ENCODE measurements at places on chromosomes 6 and 20. TPM values are rescaled to one million over a fixed set of nuclear protein-coding genes. Genes with fewer than 3 reads are reported as not detected.

- DNase-seq, result no peak
Measured at GRCh38 chr6:10276106-10276505, 138.8 kb downstream of the TFAP2A start.

DNA sequence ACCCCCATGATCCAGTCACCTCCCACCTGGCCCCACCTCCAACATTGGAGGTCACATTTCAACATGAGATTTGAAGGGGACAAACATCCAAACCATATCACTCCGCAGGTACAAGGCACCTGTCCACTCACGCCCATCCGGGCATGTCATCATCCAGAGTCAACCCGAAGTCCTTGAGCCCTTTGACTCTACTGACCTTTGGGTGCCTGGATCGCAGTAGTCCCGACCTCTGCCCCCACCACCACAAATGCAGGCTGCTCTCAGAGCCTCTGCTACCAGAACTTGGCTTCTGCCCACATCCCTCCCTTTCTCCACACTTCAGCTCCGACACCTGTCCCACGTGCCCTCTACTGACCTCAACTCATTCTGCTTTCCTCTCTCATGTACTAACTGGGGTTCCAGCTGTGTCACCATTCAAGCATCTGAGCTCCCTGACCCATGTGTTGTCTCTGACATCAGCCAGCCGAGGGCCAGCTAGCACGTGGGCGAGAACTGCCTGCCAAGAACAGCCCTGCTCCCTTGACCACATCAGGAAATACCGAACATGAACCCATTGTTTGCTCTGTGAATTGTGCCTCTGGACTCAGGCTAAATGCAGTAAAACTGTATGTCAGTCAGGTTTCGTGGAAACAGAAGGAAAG, 498.3 kb upstream of the SULF2 start:
- DNase-seq, result peak; percentile 64

GRCh38 chr6:82739303-82739702, 326.3 kb downstream of the UBE3D start:
- no peak for DNase-seq

DNA sequence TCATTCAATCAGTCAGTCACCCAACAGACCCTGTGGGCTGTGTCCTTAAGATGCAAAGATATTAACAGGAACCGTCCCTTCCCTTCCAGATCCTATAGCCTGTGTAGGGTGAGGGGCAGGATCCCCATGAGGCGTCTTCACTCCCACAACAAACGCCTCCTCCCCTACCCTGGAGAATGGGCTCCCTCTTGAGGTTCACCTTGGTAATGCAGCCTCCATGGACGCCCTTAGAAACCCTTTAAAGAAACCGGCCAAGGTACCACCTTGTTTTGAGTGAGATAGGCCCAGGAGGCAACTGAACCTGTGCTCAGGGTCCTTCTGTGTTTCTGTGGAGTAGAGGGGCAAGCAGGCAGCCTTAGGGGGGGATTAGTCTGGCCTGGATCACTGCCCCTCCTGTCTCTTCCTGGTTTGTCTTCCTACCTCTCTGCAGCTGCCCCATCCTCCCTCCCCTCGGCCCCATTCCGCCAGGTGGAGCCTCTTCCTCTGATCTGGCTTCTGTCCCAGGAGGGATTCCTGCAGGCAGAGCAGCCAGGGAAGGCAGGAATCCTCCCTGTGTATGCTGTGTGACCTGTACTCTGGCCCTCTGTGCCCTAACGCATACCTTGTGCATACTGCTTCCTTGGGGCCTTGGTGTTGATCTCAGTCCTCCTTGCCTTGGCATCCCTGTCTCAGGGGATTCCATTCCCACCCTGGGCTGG, 6.6 kb upstream of the GUCA1A start:
- DNase-seq, result peak; percentile 38

- DNase-seq, result no peak
Measured at GRCh38 chr20:58098571-58098970, 129.9 kb downstream of the ANKRD60 start.

- no peak for DNase-seq
Measured at GRCh38 chr6:15183979-15184378, 61.9 kb upstream of the JARID2 start.

DNA sequence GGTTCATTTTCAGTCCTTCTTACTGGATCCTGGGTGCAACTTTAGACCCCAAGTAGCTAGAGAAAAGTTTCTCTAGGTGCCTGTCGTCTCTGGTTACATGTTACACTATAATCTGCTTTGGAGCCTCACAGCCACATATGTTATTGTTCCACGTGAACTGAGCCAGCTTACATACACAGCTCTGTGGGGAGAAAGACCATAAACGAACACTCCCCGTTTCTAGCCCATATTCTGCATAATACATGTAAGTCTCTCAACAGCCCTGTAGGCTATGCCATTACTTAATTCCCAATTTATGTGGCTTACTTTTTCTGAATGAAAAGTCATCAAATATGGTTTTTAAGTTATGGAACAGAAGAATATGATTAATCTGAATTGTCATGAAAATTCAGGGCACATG, 233.8 kb downstream of the BCKDHB start:
- no peak for DNase-seq

DNA sequence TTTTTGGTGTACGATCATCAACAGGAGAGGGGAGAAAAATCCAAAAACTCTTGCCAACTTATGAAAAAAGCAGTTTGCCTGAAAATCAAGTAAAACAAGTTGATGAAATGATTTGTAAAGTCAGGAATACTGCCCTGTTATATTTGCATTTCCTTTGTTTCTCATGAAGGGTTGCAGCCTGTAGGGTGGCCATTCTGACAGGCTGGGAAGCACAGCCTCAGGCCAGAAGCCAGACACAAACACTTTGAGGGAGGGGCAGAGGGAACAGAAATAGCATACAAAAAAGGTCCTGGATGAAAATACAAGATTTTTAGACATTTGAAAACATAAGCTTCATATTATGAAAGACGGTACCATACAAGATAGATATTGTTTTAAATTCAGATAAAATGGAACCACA, 109.8 kb downstream of the DTNBP1 start:
- DNase-seq, result no peak

GRCh38 chr6:133055441-133055966, 185.7 kb upstream of the EYA4 start:
- no peak for DNase-seq

DNA sequence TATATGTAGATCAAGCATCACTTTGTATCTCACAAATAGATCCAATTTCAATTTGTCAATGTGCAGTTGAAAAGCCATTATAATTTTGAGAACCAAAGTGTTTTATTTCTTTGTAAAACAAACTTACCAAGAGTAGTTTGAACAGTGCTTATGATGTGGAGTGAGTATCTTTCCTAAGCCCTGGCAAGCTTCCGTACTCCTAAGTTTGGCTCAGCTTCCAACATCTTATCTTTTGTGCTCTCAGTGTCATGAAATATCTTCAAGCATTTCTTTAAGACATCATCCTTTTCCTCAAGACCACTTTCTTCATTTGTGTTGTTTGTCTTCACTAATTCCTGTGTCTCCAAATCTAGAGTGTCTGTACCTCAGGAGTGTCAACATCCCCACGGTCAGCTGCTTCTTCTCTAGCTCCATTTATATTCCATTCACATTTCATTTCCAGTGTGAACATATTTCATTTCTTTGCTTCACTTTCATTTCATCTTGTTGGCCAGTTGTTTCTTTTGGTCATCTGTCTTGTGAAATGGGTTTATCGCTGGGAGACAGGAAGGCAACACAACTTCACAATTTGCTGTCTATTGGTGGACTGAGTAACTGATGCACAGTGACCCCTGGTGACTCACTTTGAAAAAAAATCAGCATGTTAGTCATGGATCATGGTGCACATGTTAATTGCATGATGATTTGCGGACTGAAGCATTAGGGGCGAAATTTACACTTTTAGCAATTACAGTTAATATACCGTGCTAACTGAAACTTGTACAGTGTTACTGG, 36.9 kb downstream of the SLC24A3 start:
- peak; percentile 26 for DNase-seq

The ZSCAN16 gene
- polyA plus RNA-seq, result 10.2 TPM

GRCh38 chr6:3081960-3082359, 13.7 kb downstream of the RIPK1 start:
- no peak for DNase-seq

The ZKSCAN3 gene
- 13.3 TPM for polyA plus RNA-seq

DNA sequence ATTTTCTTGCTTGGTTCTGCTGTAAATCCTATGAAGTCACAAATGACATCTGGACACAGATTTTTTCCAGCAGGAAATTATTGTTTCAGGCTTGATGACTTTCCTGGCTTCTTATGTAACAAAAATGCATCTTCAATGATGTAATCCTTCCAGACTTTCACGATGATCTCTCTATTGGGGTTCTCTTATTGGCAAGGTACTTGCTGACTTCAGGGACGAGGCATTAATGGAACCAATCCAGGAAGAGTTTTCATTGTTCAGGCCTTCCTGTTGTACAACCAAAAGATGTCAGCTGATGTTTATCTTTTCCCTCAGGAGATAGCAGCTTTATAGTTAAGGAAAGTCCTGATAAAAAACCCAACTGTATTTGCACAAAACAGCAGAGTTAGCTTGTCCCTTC, 118.5 kb upstream of the MMS22L start:
- DNase-seq, result no peak

- DNase-seq, result no peak
Measured at GRCh38 chr6:110786271-110786670, 29.0 kb downstream of the CDK19 start.

- no peak for DNase-seq
Measured at GRCh38 chr20:61759286-61760065, 306.2 kb downstream of the TAF4 start.

The KCNK16 gene
- 0.34 TPM for polyA plus RNA-seq

- no peak for DNase-seq
Measured at GRCh38 chr20:32763202-32764004, 1.2 kb downstream of the DNMT3B start.

- no peak for DNase-seq
Measured at GRCh38 chr6:41352907-41353306, 17.5 kb downstream of the NCR2 start.

The LY6G6D gene
- polyA plus RNA-seq, result not detected

DNA sequence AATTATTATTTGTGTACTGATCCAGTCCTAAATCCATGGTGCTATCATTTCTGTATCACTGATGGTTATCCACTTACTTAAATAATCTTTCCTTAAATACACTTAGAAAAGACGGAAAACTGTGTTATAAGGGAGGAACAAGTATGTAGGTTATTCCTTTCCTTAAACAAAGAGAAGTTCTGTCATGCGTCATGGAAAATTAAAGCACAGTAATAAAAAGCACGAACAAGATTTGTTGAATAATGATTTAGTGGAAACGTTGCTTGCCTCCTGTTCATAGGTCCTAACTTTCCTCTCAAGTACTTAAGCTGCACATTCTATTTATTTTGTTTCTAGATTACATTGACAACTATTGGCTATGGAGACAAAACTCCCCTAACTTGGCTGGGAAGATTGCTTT, 120.4 kb downstream of the KHDC1L start:
- DNase-seq, result no peak

The ACTL10 gene
- polyA plus RNA-seq, result 0.34 TPM

- peak; percentile 69 for DNase-seq
Measured at GRCh38 chr20:51596668-51597388, 54.3 kb upstream of the NFATC2 start.

The GJA1 gene
- polyA plus RNA-seq, result 140 TPM

- DNase-seq, result no peak
Measured at GRCh38 chr20:44020406-44021148, 105.9 kb downstream of the TOX2 start.

The PAK5 gene
- polyA plus RNA-seq, result 0.44 TPM

The PCK1 gene
- 0.26 TPM for polyA plus RNA-seq

- DNase-seq, result peak; percentile 90
Measured at GRCh38 chr20:53738039-53738944, 144.7 kb upstream of the ZNF217 start.

The VGLL2 gene
- not detected for polyA plus RNA-seq

The CD109 gene
- 19.4 TPM for polyA plus RNA-seq

The HCK gene
- 4.9 TPM for polyA plus RNA-seq

The TNFRSF21 gene
- 15.2 TPM for polyA plus RNA-seq

DNA sequence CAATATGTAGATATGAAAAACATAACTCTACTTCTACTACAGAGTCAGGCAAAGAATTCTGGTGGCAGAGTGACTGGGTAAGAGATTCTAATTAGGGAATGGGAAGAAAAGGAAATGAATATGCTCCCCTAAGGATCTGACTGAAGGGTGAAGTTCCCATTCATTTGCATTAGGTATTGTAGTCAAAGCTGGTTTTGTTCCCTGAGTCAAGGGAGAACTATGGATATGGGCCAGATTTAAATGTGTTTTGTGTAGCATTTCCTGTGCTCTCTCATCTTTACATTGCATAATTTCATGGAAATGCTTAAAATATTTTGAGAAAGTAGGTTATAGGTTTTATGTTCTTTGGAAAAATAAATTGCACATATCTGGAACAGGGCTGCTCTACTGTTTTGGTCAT, 299.7 kb downstream of the BTBD3 start:
- no peak for DNase-seq

- DNase-seq, result no peak
Measured at GRCh38 chr6:155110721-155111120, 115.6 kb downstream of the TIAM2 start.

The RAB23 gene
- polyA plus RNA-seq, result 27.3 TPM

DNA sequence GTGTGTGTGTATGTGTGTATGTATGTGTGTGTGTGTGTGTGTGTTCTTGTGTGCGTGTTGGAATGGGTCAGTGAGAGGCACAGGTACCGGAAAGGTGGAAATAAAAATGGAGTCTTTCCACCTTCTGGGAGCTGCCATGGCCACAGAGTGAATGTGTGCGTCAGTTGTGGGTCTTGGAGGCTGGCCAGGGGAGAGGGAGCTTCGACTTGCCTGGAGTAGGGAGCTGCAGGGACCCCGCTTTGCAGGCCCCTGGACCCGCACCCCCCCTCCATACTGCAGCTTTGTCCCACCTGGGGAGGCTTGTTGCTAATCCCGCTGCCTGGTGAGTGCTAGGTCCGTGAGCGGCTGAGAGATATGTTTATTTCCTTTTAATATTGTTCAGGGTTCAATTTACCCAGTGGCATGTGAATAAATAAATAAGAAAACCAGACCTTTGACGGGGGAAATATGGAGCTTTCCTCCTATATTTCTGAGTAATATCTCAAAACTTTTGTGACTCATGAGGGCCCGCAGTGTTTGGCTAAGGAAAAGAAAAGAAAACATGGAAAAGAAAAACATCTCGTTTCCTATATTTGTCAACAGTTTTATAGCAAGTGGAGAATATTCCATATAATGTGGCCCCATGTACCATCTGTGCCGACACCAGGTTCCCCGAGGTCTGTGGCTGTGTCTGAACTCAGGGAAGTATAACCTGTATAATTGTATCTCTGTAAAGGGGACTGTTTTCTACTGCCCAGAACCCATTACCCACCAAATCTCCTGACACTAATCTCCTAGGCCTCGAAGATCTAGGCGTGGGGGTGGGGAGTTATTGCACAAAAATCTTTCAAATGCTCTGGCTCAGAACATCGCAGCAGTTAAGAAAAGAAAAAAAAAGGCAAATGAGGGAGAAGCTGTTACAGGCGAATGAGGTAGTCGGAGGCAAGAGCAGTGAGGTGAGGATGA, 24.6 kb upstream of the CCDC167 start:
- DNase-seq, result no peak

The RAET1L gene
- polyA plus RNA-seq, result 0.15 TPM

The HDGFL1 gene
- not detected for polyA plus RNA-seq

GRCh38 chr20:34894723-34895122, 18.3 kb downstream of the ACSS2 start:
- no peak for DNase-seq

The RPRD1B gene
- polyA plus RNA-seq, result 50.9 TPM
